Activated T-helper 2 cell treated with anti-CD3 and anti-CD28 coated beads, Interferon-gamma antibody, Interleukin-2, Interleukin-4, amounts not matched to agents 10 μg/mL and 5 μg/mL and 100 μg/mL, durations not matched to agents 14 hours and 24 hours and 36 hours (primary cell): ENCODE measurements at places on chromosomes 16 and 17.
A peak's percentile ranks its signal among the peaks of the same experiment; 100 is the strongest.

GRCh38 chr17:39416141-39416540 is 14.7 kb upstream of the FBXL20 start:
- DNase-seq: no peak

DNA sequence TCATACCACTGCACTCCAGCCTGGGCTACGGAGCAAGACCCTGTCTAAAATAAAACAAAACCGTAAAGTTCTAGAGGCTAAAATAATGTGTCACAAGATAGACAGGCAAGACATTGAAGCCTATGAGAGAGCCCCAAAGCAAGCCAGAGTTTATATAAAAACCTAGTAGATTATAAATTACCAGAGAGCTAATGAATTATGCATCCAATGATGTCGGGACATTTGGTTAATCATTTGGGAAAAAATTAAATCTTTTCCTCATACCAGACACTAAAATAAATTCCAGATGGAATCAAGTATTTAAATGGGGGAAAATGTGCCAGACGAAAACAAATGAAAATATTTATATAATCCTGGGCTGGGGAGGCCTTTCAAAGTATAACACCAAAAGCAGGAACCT is 24.2 kb downstream of the CCDC40 start:
- no peak for DNase-seq

- no peak for DNase-seq
These were observed 154.8 kb downstream of the SLC39A11 start for GRCh38 chr17:72937707-72938106.

GRCh38 chr17:77245162-77245926 is 104.6 kb downstream of the SEC14L1 start:
- no peak for DNase-seq

DNA sequence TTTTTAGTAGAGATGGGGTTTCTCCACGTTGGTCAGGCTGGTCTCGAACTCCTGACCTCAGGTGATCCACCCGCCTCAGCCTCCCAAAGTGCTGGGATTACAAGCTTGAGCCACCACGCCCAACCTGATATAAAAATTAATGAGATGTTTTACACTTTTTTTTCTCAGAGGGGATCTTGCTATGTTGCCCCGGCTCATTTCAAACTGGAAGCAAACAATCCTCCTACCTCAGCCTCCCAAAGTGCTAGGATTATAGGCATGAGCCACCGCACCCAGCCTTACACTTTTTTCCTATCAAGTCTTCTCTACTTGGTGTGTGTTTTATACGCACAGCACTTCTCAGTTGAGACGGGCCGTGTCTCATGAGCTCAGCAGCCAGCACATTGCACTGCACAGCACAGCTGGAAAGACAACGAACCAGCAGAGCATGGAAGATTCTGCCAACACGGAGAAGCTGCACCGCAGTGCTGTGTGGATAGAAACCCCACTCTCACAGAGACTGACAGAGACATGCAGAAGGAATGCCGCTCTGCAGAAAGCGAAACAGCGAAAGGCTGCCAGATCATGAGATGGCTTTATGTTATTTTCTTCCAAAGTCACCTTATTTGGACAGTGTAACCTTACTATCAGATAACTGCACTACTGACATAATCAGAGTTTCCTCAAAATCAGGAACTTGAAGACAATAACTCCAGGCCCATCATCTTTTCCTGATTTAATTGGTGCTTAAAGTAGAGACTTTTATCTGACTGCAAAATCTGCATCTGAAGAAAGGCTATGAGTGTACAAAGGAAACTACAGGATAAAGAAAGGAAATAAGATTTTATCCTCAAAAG is 6.5 kb upstream of the QRICH2 start:
- no peak for DNase-seq

DNA sequence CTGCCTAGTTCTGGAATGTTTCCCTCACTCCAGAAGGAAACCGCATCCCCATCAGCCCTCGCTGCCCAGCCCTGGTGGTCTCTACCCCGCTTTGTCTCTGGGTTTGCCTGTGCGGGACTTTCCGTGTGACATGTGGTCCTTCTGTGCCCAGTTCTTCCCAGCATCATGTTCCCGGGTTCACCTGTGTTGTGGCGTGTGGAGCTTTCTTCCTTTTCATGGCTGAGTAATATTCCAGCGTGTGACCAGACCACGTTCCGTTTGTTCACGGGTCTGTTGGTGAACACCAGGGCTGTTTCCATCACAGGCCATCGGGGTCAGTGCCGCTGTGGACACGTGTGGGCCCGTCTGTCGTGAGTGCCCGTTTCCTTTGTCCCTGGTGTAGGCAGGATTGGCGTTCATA is 32.1 kb downstream of the CACNA1H start:
- no peak for DNase-seq

- no peak for DNase-seq
These were observed 140.7 kb upstream of the PLCG2 start for GRCh38 chr16:81638286-81638945.

DNA sequence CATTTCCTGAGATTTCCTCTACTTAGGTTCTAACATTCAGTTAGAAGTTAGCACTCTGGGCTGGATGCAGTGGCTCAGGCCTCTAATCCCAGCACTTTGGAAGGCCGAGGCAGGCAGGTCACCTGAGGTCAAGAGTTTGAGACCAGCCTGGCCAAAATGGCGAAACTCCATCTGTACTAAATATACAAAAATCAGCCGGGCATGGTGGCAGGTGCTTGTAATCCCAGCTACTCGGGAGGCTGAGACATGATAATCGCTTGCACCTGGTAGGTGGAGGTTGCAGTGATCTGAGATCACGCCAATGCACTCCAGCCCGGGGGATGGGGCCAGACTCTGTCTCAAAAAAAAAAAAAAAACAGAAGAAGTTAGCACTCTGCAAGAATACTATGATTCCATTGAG is 1430.9 kb downstream of the CDH11 start:
- no peak for DNase-seq

DNA sequence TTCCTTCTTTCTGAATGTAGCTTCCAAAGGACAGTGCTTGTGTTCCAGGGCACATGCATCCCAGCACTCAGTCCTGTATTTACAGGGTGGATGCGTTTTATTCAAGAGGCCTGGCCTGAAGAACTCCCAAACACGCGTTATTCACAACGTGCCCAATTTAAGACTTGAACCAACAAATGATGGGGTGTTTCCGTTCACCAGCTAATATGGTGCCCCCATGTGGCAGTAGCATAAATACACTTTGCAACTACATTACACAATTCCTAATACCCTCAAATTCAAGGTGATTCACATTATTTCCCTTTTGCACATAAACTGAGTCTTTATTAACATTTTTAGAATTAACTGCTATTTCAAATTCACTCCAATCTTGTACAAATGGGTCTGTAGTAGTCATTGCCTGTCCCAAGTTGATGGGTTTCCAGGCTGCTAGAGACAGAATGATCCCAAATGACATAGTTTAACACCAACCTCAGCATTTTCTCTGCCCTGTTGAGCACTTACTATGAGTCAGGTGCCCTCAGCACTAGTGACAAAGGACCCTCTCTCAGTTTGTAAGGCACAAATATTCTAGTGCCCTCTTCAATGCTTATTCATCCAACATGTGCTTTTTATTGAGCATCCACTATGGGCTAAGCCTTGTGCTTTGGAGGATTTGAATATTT is 26.9 kb downstream of the HSD17B2 start:
- no peak for DNase-seq

DNA sequence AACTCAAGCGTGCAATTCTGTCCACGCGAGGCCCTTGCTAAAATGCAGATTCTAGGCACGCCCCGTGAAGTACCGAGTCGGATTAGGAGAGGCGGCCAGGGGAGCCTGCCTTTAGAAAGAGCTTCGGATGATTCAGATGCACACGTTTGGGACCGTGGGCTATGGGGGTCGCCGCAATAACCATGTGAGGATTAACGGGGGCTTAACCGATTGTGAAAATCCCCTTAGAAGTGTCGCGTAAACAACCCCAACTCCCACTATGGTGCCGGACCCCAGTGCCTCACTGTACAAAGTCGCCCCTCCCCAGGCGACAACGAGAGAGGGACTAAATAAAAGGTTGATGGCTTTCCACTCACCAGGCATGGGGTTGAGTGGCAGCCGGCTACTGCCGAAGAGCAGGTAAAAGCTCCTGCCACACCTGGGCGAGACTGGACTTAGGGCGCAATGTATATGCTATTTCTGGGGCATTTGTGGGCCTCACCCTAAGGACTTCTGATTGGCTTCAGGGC is 635 bp upstream of the SP2 start:
- no peak for DNase-seq

DNA sequence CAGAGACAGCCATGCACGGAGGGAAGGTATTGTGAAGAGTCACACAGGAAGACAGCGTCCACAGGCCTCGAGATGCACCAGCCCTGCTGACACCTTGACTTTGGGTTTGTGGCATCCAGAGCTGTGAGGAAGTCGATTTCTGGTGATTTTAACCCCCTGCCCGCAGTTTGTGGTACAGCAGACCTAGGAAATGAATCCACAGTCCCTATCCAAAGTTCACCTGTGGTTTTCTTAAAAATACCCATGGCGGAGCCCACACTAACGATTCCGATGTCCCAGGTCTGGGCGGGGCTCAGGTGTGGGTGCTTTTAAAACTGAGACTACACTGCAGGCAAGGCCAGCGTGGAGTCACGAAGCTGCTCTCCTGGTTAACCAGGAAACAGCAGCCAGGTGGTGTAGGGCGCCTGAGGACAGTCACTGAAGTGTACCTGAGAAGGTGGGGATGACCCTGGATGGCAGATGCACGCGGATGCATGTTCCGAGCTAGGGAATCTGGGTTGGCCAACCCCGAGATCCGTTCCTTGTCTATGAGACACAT is 14.4 kb upstream of the MEAK7 start:
- peak; percentile 76 for DNase-seq

DNA sequence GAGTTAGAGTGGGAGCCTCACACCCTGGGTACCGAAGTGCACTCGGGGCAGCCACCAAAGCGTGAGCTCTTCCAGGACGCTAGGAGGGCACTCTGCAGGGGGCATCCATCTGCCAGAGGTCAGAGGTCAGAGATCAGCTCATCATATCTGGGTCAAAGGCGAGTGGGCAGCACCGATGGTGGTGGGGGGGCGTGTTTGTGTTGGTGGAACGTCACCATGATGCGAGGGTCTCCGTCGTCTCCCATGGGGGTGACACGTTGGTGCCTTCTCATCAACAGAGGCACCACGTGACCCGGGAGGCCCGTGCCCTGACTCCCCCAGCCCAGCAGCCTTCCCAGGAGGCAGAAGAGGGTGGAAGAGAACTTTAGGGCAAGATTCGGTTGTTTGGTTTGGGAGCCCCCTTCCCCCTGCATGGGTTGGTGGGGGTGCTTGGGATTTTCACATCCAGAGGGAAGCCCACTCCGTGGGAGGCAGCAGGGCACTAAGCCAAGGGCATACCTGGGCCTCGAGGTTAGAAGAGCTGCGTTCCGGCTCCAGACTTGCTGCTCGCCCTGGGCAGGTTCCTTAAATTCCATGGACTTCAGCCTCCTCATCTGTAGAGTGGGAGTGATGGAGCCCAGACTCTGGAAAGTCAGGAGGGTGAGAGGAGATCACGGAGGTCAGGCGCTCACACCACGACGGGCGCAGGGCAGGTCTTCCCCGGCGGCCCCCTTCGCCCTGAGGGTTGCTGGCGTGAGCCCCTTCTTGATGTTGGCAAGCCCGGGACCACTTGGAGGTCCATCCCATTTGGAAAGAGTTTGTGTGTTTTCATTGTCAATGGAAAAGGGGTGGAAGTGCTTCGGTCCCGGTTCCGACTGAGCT is 14.0 kb downstream of the CRISPLD2 start:
- DNase-seq: no peak

- DNase-seq: no peak
These were observed 7.2 kb downstream of the PLA2G15 start for GRCh38 chr16:68252383-68252782.

DNA sequence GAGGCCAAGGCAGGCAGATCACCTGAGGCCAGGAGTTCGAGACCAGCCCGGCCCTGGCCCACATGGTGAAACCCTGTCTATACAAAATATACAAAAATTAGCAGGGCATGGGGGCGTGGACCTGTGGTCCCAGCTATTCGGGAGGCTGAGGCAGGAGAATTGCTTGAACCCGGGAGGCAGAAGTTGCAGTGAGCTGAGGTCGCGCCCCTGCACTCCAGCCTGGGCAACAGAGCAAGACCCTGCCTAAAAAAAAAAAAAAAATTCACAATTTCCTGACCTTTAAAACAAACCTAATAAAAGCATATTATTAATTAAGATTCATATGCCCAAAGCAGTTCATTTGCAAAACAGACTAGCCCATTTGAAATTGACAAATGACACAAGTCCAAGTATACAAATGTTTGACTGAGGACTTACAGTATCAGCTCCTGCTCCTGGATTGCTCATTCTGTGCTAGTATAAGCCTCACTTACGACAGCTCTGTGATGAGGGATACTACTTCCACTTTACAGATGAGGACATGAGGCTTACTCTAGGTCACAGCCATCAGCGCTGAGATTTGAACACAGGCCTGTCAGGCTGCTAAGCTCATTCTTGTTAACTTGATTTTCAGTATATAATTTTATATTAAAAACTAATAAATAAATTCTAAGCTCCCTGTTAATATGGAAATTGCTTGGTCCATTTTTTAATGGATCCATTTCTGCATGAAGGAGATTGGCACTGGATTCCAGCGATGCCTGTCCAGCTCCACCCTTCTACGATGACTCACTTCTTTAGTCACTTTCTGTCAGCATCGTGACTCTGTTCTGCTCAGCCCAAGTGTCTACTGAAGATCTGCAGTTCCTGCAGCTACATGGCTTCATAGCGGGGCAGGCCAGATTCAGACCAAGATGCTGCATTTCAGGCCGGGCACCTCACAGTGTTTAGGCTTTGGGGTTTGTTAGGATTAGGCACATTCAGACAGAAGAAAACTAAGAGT is 88.2 kb downstream of the WDR59 start:
- no peak for DNase-seq

DNA sequence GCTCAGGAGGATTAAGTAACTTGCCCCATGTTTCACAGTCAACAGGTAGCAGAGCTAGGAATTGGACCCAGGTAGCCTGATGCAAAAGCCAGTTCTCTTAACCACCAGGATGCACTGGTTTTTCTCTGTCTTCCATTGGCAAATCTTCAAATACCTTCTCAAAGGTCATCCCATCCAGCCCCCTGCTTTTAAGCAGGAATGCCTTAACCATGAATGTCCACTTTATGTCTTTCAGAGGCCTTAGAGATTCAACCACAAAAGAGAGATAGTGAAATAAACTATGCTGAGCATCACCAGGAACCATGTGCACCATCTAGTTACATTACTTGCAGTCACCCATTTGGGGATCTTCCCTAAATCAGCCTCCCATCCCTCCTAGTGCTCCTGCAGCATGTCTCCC is 94.3 kb downstream of the C17orf67 start:
- no peak for DNase-seq

- no peak for DNase-seq
These were observed at the start of gene RILP for GRCh38 chr17:1649844-1650501. TSS of gene RILP (minus strand) at chr17:1649866. CDS start at chr17:1649804, 62 bp downstream.

DNA sequence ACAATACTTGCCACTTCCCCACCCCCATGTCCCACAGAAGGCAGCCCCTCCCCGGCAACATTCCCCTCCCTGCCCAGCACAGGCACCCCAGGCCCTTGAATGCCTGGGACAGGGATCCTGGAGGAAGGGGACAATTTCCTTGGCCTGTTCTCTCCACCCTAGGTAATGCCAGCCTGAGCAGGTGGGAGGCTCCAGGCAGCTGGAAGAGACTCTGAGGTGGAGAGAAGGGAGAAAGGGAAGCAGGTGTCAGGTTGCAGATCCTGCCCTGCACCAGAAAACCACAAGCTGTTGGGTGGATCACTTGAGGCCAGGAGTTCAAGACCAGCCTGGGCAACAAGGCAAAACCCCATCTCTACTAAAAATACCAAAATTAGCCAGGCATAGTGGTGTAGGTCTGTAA is 8.9 kb downstream of the MPP2 start:
- no peak for DNase-seq
